C1 segment of cervical spinal cord (tissue), 14 donors: ENCODE measurements at places on chromosomes 4 and X.

- DNase-seq, result no peak
These were observed 37.0 kb downstream of the HTT start for GRCh38 chr4:3111461-3111860.

DNA sequence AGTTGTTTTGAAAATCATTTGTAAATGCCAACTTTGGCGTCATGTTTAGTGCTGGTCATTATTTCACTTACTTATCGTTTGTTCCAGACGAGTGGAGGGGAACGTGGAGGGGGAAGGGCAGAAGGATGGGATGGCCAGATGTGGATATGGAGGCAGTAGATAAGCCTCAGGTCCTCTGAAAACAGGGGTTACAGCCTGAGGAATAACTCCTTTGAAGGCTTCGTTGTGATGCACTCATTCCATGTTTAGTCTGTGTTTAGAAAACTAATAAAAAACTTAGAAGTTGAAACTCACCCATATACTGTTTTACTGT is 1.1 kb downstream of the MOB1B start:
- no peak for DNase-seq

GRCh38 chrX:15073313-15073712 is 196.6 kb downstream of the ASB9 start:
- no peak for DNase-seq

DNA sequence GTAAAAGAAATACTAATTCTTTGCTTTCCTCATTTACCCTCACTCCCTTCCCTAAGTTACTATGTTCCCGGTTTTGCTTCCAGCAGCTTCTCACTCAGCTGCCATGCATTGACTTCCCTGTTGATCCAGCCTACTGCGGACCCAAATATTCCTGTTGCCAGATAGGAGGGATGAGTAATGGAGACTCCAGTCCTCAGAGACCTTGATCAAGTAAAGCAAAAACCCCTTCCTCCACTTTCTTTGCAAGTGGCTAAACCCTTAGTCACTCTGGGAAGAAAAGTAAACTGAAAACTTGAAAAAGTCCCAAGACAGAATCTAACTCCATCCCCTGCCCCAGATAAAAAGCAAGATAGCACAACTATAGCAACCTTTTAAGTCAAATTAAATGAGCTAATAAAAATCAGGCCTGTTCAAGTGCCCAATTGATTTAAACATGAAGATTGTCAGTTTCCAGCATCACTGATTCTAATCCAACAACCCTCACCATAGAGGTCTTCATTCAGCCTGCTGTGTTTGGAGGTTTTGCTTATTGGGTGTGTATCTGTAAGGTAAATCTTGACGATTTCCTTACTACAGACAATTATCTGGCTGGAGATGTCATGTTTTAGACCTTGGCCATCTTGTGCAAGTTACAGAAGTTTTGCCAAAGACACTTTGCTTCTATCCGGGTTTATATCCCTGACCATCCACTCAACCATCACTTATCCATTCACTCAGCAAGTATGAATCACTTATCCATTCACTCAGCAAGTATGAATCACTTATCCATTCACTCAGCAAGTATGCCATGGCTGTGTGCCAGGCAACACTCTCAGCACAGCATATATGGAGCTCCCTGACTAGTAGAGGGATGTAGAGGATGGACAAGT is 17.6 kb downstream of the FGFBP1 start:
- no peak for DNase-seq

DNA sequence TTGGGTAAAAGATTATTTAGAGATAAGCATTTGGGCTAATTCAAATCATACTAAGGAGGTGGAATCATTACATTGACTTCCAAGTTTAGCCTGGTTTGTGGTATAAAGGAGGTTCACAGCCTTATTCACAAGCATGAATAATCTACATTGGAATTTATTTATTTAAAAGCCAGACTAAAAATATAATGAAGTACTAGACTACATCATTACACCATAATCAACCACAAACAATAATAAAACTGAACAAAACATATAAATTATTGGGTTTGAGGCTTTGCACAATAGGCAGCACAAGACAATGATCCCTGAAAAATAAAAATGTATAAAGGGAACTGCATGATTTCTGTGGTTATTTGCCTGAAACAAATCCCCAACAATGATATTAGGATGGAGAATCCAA is 314.0 kb downstream of the GBA3 start:
- no peak for DNase-seq

DNA sequence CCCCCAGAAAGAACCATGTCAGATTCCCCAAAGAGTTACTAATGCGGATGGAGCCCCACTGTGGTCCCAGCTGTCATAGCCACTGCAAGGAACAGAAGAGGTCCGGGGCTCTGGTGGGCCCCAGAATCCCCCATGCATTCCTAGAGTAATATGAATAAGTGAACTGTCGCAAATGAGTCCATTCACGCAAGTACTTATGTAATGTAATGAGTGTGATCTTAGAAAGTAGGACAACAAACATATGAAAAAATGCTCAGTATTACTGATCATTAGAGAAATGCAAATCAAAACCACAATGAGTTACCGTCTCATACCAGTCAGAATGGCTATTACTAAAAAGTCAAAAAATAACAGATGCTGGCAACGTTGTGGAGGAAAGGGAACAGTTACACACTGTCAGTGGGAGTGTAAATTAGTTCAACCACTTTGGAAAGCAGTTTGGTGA is 141.5 kb upstream of the RBPJ start:
- no peak for DNase-seq

DNA sequence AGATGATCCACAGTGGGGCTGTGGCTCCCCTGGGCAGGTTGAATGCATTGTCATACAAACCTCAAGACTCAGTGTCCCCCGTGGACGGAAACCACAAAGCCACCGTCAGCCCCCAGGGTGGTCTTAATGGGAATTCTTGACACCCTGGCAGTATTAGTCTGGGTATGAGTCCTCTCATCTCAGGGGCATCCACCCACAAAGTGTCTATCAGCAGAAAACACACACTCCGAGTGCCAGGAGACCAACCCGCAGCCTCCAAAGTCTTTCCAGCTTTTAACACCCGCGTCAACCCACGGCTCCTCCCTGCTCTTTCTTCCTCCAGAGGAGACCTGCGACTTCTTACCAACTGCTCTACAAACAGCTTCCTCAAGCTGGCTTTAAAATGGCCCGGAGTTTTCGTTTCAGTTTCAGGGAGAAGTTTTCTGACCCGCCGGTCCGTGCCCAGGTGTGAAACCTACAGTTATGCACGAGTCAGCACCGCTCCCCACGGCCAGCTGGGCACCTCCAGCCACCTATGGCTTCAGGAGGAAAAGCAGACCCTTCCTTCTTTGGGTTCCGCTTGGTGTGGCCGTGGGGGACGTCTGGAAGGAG is 14.4 kb upstream of the ASMTL start:
- DNase-seq, result no peak

GRCh38 chr4:182548156-182548555 is 305.0 kb downstream of the TENM3 start:
- DNase-seq, result no peak

DNA sequence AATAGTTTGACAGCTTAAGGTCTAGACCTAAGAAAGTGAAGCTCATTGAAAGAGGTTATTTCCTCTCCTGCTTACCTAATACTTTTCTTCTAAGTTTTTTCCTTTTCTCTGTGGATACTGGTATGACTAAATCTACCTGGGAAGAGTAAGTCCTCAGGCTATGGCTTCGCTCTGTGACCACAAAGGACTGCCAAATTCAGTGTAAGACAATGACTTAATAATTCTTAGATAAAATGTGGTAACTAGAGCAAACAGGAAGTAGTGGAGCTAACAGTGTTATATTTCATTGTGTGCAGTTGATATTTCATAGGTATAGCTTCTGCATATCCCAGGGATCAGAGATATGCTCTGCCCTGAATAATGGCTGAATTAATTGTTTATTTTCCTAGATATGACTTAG is 418.9 kb downstream of the CCSER1 start:
- no peak for DNase-seq
